ENCODE measurements at places on chromosomes 7 and 10.

DNA sequence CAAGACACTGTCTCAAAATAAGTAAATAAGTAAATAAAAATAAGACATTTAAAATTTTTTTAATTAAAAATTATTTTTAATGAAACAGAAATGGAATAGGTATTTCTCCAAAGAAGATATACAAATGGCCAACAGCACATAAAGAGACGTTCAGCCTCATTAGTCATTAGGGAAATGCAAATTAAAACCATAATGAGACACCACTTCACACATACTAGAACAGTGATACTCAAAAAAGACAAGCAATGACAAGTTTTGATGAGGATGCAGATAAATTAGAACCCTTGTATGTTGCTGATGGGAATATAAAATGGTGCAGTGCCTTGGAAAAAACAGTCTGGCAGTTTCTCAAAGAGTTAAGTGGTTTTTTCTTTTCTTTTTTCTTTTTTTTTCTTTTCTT is 26.5 kb upstream of the C10orf67 start:
- no peak for DNase-seq

DNA sequence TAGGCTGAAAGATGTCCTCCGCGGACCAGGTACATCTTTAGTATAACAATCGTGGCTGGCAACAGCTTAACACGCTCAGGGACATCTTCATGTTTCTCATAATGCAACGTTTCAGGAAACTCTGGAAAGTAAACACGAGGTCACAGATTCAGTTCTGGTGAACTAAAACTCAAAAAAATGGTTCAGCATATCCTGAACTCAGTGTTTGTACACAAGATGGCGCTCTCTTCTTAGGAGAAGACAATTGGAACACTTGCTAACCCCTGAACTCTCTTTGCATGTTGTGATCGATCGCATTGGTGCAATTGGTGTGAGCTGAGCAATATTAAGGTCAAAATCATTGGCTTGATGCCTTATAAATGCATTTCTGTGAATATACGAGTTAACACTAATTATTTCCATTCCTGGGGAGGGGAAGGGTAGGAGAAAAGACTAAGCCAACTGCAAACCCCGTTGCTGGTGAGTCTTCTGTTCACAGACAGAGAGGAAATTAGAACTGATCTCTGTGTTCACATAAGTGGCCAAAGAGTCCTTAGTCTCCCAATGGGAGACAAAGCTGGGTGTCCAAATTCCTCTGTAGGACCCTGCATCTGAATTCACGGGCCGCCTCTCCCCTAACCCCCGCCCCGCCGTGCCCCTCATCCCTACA is 52.6 kb upstream of the FAM180A start:
- no peak for DNase-seq

- DNase-seq = no peak
Measured at GRCh38 chr10:126906704-126907422, 1.6 kb downstream of the DOCK1 start.

DNA sequence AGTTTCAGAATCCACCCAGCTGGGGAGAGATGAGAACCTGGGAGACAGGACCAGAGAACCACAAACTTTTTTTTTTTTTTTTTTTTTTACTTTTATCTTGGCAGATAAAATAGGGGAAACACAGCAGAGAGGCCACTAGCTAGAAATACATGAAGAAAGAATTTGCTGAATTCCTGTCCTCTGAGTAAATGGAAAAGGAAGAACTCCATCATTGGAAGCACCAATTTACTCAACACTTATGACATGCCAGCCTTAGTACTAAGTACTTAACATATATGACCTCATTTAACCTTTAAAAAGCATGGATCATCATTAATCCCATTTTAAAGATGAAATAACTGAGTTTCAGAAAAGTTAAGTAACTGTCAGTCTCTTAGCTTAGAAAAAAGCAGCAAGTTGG is 343.0 kb upstream of the NPSR1 start:
- no peak for DNase-seq

- no peak for DNase-seq
Measured at GRCh38 chr7:48244864-48245271, 73.6 kb downstream of the ABCA13 start.

Measured in thoracic aorta (tissue), 2 donors.